ENCODE measurements at places on chromosomes 6 and 20. TPM values are rescaled to one million over a fixed set of nuclear protein-coding genes. Genes with fewer than 3 reads are reported as not detected.

DNA sequence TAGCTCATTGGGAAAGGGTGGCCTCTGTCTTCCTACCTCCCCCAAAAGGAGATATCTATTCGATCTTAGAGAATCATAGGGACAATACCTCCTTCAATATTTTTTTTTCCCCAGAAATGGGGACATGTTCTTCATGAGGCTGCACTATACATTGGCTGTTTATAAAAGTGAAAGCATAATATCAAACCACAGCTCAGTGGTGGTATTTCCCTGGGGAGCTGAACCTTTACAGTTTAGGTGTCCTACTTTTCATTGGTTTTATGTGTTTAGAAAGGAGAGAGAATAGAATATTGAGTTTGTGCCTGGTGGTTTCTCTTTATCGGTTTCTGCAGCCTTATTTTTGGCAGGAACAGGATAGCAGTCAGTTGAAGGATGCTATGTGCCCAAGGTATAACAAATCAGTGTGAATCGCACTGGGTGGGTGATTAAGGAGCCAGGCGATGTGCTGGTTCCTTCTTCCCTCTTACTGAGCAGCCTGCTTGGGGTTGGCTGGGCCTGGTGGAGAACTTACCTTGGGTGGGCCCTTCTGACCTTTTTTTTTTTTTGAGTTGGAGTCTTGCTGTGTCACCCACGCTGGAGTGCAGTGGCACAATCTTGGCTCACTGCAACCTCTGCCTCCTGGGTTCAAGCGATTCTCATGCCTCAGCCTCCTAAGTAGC, 25.2 kb downstream of the UST start:
- H3K27ac ChIP-seq = no peak overlapping the region
- H3K4me3 ChIP-seq = no peak overlapping the region
- H3K4me1 ChIP-seq = no peaks in the 10 kb centered on the region
- H3K36me3 ChIP-seq = no peaks in the 10 kb centered on the region
- no peak for DNase-seq

- H3K27ac ChIP-seq = no peak overlapping the region
- H3K4me1 ChIP-seq = no peaks in the 10 kb centered on the region
- DNase-seq = no peak
- peaks cover 4% of the 10 kb centered on the region for H3K36me3 ChIP-seq
These were observed 9.7 kb downstream of the RNGTT start for GRCh38 chr6:88953550-88954386.

DNA sequence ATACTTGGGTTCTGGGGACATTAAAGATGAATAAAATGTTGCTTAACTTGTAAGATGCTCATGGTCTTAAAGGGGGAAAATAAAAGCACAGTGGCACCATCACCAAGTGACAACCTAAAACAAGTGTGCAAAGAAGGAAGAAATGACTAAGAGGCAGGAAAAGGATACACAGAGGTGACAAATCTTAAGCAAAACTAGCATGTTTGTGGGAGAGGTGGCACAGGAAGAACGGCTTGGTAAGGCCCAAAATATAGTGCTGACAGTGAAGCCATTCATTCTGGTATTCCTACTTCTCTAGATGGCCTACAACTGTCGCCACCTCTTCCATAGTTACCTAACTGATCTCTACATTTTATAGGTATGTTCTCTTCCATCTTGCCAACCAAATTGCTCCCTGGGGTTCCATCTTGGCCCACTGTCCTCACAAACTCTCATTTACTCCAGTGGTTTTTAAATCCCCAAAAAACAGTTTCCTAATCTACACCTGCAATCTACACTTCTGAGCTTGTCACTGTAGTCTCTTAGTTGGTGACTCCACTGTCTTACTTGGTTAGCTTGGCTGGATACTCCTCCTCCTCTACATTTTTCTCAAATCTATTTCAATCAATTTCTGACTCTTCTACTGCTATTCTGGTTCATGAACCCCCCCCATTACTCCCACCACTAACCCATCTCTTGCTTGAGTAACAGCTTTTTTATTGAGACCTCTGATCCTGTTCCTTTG, 33.5 kb downstream of the FAM8A1 start:
- H3K27me3 ChIP-seq = no peaks in the 10 kb centered on the region
- H3K36me3 ChIP-seq = peaks cover 92% of the 10 kb centered on the region
- no peaks in the 10 kb centered on the region for H3K4me1 ChIP-seq
- no peak overlapping the region for H3K27ac ChIP-seq
- H3K4me3 ChIP-seq = no peak overlapping the region

- peak; percentile 99 for DNase-seq
- H3K27me3 ChIP-seq = no peaks in the 10 kb centered on the region
- peaks cover 4% of the 10 kb centered on the region for H3K4me1 ChIP-seq
- no peak within 1 kb of the TSS for H3K27ac ChIP-seq
These were observed at the start of gene NAA20 for GRCh38 chr20:20017001-20017843. Gene NAA20 (plus strand): TSS chr20:20017362. CDS start chr20:20017397, 35 bp downstream.

DNA sequence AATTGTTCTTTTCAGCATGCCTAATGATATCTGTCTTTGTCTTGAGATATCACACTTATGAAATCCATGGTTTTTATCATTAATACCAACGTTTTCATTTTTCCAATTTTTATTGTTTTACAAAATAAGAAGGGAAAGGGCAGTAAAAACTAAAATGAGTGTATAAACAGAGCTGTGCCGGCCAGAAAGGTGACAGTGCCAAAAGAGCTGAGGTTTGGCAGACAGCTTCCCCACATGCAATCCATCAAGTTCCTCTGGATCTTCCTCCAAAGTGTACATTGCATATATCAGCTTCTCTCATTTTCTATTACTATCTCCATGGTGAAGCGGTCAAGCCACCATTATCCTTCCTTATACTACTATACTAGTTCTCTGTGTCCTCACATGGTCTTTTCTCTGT, 10.1 kb upstream of the TMEM244 start:
- no peaks in the 10 kb centered on the region for H3K27me3 ChIP-seq
- DNase-seq = no peak
- no peaks in the 10 kb centered on the region for H3K4me1 ChIP-seq
- no peaks in the 10 kb centered on the region for H3K36me3 ChIP-seq
- no peak overlapping the region for H3K27ac ChIP-seq
- no peak overlapping the region for H3K4me3 ChIP-seq

DNA sequence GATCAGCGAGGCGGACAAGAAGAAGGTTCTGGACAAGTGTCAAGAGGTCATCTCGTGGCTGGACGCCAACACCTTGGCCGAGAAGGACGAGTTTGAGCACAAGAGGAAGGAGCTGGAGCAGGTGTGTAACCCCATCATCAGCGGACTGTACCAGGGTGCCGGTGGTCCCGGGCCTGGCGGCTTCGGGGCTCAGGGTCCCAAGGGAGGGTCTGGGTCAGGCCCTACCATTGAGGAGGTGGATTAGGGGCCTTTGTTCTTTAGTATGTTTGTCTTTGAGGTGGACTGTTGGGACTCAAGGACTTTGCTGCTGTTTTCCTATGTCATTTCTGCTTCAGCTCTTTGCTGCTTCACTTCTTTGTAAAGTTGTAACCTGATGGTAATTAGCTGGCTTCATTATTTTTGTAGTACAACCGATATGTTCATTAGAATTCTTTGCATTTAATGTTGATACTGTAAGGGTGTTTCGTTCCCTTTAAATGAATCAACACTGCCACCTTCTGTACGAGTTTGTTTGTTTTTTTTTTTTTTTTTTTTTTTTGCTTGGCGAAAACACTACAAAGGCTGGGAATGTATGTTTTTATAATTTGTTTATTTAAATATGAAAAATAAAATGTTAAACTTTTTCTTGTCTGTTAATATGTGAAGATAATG, 2.2 kb downstream of the HSPA1B start:
- H3K27ac ChIP-seq = no peak overlapping the region
- peak overlapping the region; percentile 95 for H3K4me3 ChIP-seq
- no peaks in the 10 kb centered on the region for H3K4me1 ChIP-seq
- H3K27me3 ChIP-seq = no peaks in the 10 kb centered on the region

GRCh38 chr6:56739836-56740815, 97.4 kb upstream of the DST start:
- no peaks in the 10 kb centered on the region for H3K27me3 ChIP-seq
- no peak overlapping the region for H3K4me3 ChIP-seq
- no peak overlapping the region for H3K27ac ChIP-seq
- peaks cover 6% of the 10 kb centered on the region for H3K4me1 ChIP-seq
- no peak for DNase-seq

GRCh38 chr6:70592391-70593117, 25.8 kb downstream of the SDHAF4 start:
- no peaks in the 10 kb centered on the region for H3K27me3 ChIP-seq
- H3K4me3 ChIP-seq = peak overlapping the region; percentile 56
- no peak overlapping the region for H3K27ac ChIP-seq

DNA sequence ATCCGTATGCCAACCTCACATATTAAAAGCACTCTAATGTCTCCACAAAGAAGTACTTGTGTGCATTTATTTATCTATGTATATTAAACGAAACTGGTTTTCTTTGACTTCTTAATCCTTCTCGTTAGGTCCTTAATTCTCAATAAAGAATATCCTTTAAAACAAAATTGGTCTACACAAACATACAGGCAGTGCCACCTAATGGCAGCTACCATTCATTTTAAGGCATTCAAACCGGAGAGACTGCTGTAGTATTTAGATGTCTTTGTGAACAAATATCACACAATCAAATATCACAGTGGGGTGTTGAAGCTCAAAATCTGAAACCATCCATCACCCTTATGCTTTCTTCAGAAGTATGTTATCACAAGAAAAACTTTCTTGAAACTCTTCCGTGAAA, 96.6 kb upstream of the IRAK1BP1 start:
- H3K27me3 ChIP-seq = no peaks in the 10 kb centered on the region
- H3K4me1 ChIP-seq = peaks cover 7% of the 10 kb centered on the region
- H3K36me3 ChIP-seq = no peaks in the 10 kb centered on the region
- H3K4me3 ChIP-seq = no peak overlapping the region

DNA sequence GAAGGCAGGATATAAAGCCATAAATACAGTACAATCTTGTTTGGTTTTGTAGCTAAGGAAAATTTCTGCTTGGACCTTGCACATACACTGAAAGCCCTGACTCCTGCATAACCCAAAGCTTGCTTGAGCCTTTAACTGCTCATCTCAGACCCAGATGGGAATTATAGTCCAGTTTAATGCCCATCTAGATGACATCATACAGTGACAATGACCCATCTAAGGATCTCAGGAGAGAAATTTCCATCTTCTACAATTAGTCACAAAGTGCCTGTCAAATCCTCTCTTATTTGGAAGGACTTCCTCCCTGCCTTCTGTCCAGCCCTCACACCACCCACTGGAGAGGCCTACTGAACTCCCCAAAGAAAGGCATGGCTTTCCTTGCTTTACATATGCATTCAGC, 69.3 kb downstream of the BTBD3 start:
- no peaks in the 10 kb centered on the region for H3K27me3 ChIP-seq
- H3K27ac ChIP-seq = no peak overlapping the region
- no peak overlapping the region for H3K4me3 ChIP-seq
- H3K4me1 ChIP-seq = no peaks in the 10 kb centered on the region

- H3K4me3 ChIP-seq = no peak overlapping the region
- H3K27ac ChIP-seq = no peak overlapping the region
- no peaks in the 10 kb centered on the region for H3K36me3 ChIP-seq
- DNase-seq = no peak
- H3K27me3 ChIP-seq = peaks cover 8% of the 10 kb centered on the region
- no peaks in the 10 kb centered on the region for H3K4me1 ChIP-seq
These were observed 118.2 kb downstream of the BMP7 start for GRCh38 chr20:57148263-57148662.

DNA sequence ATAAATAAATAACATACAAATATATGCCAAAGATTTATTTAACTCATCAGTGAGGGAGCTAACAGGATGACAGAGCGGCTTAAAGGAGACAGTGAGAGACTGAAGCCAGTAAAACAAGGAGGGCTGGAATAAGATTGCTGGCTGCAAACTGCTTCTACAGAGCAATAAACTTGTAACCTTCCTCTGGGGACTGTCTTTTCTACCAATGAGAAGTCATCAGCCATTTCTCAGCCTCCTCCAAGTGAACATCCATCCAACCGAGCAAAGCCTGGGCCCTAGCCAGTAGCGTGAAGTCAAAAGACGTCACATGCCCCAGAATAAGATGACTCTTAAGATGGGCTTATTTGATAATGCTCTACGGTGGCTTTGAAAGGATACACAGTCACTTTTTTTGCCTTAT, 42.5 kb downstream of the CPXM1 start:
- H3K4me3 ChIP-seq = no peak overlapping the region
- H3K4me1 ChIP-seq = peaks cover 5% of the 10 kb centered on the region
- no peaks in the 10 kb centered on the region for H3K36me3 ChIP-seq
- DNase-seq = no peak
- H3K27me3 ChIP-seq = peaks cover 23% of the 10 kb centered on the region

- DNase-seq = no peak
- H3K27me3 ChIP-seq = no peaks in the 10 kb centered on the region
- no peak overlapping the region for H3K4me3 ChIP-seq
- no peaks in the 10 kb centered on the region for H3K36me3 ChIP-seq
- no peaks in the 10 kb centered on the region for H3K4me1 ChIP-seq
- no peak overlapping the region for H3K27ac ChIP-seq
These were observed 20.9 kb upstream of the VNN1 start for GRCh38 chr6:132734694-132735236.

DNA sequence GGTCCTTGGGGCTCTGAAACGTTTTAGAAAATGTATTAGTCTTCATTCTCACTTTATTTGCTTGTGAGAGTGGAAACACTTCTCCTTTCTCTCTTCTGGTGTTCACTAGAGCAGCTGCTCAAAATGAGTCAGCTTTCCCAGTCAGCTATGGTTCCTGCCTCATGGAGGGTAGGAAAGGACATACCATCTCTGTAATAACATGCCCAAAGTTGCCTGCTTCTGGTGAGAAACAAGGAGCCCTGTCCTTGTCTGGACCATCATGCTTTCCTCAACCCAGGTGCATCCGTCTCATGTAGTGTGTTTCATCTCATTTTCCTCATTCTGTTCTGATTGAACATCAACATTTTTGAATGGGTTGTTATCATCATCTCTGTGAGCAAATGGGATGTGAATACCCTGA, 17.1 kb upstream of the TINAG start:
- no peak for DNase-seq
- H3K27me3 ChIP-seq = no peaks in the 10 kb centered on the region
- no peak overlapping the region for H3K4me3 ChIP-seq
- no peaks in the 10 kb centered on the region for H3K36me3 ChIP-seq
- H3K27ac ChIP-seq = no peak overlapping the region

DNA sequence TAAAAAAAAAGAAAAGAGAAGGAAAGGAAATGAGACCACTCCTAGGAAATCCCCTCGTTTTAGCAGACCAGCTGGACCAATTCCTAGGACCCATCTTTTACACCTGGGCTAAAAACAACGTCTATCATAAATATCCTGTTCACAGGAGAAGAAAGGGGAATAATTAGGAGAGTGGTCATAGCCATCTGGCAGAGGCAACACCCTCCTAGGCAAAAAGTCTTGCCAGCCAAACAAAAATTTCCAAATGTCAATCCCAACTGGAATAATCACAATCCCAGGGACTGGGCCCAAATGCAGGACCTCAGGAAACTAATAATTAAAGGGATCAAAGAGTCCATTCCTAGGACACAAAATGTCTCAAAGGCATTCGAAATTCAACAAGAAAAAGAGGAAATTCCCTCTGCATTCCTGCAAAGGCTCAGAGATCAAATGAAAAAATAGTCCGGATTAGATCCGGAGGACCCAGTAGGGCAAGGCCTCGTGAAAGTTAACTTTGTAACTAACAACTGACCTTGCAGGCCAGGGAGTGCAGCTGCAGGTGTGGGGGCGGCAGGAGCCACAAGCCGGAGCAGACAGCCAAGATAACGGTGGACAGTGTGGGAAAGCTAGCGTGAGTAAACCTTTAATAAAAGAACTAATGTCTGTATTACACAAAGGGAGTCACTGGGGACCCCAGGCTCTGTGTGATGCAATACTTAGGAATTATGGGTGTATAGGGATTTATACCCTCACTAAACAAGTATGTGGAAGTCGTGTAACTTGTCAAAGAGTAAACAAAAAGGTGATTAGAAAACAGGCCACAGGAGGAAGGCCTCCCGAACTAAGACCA, 11.7 kb downstream of the LCA5 start:
- no peak for DNase-seq
- H3K27ac ChIP-seq = no peak overlapping the region

PPIL6 gene
- 2.7 TPM for total RNA-seq

SAMD3 gene
- 43.4 TPM for total RNA-seq

BEND3 gene
- 18.0 TPM for total RNA-seq

C20orf202 gene
- total RNA-seq = not detected

RUNX2 gene
- total RNA-seq = 0.20 TPM

HS3ST5 gene
- total RNA-seq = 2.0 TPM

RBM24 gene
- 13.6 TPM for total RNA-seq
